Endothelial cell (in vitro differentiated cells): ENCODE measurements at places on chromosomes 5 and 9. TPM values are rescaled to one million over a fixed set of nuclear protein-coding genes. Genes with fewer than 3 reads are reported as not detected.
A peak's percentile ranks its signal among the peaks of the same experiment; 100 is the strongest.

- H3K4me3 ChIP-seq, result no peak overlapping the region
- DNase-seq, result no peak
- no peaks in the 10 kb centered on the region for H3K27me3 ChIP-seq
Measured at GRCh38 chr5:14257995-14258403, 114.9 kb downstream of the TRIO start.

Gene PKN3
- 14.7 TPM for total RNA-seq

- H3K36me3 ChIP-seq, result peaks cover 7% of the 10 kb centered on the region
- no peak overlapping the region for H3K27ac ChIP-seq
- peaks cover 11% of the 10 kb centered on the region for H3K27me3 ChIP-seq
- no peak overlapping the region for H3K4me3 ChIP-seq
Measured at GRCh38 chr9:134730761-134731496, 89.3 kb downstream of the COL5A1 start.

- no peak overlapping the region for H3K27ac ChIP-seq
- no peak overlapping the region for H3K4me3 ChIP-seq
- no peaks in the 10 kb centered on the region for H3K27me3 ChIP-seq
- DNase-seq, result no peak
- H3K4me1 ChIP-seq, result peaks cover 21% of the 10 kb centered on the region
Measured at GRCh38 chr9:106757514-106757913, 105.5 kb upstream of the ZNF462 start.

- no peaks in the 10 kb centered on the region for H3K36me3 ChIP-seq
- H3K4me3 ChIP-seq, result no peak overlapping the region
- no peak overlapping the region for H3K27ac ChIP-seq
- H3K4me1 ChIP-seq, result no peaks in the 10 kb centered on the region
- H3K27me3 ChIP-seq, result peaks cover 2% of the 10 kb centered on the region
- DNase-seq, result peak; percentile 54
Measured at GRCh38 chr5:31232273-31232888, 38.9 kb downstream of the CDH6 start.

DNA sequence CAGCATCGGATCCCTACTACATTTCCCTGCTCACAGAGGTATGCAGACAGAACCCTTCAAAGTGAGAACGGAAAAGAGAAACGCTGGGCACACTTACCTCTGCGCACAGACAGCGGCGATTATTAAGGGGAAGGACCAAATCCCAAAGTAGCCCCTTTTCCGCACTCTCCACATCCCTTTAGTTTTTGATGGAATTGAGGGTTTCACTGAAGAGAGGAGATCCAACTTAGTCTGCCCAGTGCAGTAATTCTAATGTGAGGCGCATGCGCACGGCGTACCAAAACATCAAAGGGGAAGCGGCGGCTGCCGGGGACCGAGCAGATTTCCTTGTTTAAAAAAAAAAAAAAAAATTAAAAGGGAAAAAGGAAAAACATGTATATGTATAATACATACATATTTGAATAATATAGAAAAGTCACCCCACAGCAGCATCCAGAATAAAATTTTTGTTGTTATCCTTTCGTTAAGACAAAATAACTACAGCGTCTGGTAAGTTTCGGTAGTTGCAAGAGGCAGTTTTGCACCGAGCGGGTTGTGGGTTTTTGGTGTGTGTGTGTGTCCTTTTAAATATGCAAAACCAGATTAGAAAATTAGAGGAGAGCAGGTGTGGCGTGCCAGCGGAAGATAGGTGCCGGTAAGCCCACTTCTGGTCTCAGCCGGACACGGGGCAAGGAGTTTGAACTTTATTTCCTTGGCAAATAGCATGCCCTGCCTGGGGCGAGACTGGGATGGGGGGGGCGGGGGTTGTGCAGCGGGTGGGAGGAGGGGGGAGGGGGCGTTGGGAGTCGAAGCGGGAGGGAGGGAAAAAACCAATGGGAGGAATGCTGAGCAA is at the start of gene GABRB2:
Gene GABRB2 (minus strand): TSS at position 256 of the 832 bp plus-strand sequence. CDS start 82 bp downstream, at position 174.
- H3K27me3 ChIP-seq, result peaks cover 18% of the 10 kb centered on the region
- no peak within 1 kb of the TSS for H3K27ac ChIP-seq
- DNase-seq, result peak; percentile 55
- peaks cover 13% of the 10 kb centered on the region for H3K4me1 ChIP-seq
- H3K4me3 ChIP-seq, result peak within 1 kb of the TSS; percentile 91

Gene DNAJA1
- 120 TPM for total RNA-seq

Gene OTP
- not detected for total RNA-seq

- H3K27me3 ChIP-seq, result peaks cover 1% of the 10 kb centered on the region
- H3K4me1 ChIP-seq, result no peaks in the 10 kb centered on the region
- DNase-seq, result no peak
- H3K36me3 ChIP-seq, result no peaks in the 10 kb centered on the region
Measured at GRCh38 chr5:123429993-123430392, 6.8 kb upstream of the CEP120 start.

Gene IGFBPL1
- 9.1 TPM for total RNA-seq

Gene SPOCK1
- total RNA-seq, result 8.7 TPM

Gene MLANA
- total RNA-seq, result not detected

DNA sequence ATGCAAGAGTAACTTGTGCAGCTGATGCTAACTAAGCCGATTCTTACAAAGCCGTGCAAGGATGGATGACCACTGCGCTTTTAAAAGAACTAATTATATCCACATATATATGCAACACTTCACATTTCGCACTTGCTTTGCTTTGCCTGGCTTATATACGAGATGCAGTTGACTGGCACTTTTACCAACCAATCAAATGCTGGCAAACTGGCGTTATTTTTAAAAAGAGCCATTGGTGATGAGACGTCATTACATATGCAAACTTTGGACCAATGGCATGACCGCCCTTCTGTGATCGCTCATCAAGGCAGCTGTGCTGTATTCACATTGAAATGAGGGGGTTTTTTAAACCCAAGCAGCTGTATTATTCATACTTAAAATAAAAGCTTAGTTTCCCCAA is 1147.7 kb upstream of the WWC1 start:
- no peaks in the 10 kb centered on the region for H3K36me3 ChIP-seq
- H3K4me3 ChIP-seq, result no peak overlapping the region
- no peaks in the 10 kb centered on the region for H3K4me1 ChIP-seq
- DNase-seq, result no peak
- no peak overlapping the region for H3K27ac ChIP-seq

- no peak overlapping the region for H3K4me3 ChIP-seq
- peaks cover 4% of the 10 kb centered on the region for H3K4me1 ChIP-seq
- H3K27ac ChIP-seq, result no peak overlapping the region
- H3K36me3 ChIP-seq, result no peaks in the 10 kb centered on the region
- H3K27me3 ChIP-seq, result peaks cover 3% of the 10 kb centered on the region
Measured at GRCh38 chr9:32875242-32875641, 91.9 kb downstream of the TMEM215 start.

- peaks cover 17% of the 10 kb centered on the region for H3K36me3 ChIP-seq
- H3K4me3 ChIP-seq, result no peak overlapping the region
- no peak for DNase-seq
- no peaks in the 10 kb centered on the region for H3K27me3 ChIP-seq
Measured at GRCh38 chr5:150989695-150990094, 30.7 kb upstream of the GPX3 start.

DNA sequence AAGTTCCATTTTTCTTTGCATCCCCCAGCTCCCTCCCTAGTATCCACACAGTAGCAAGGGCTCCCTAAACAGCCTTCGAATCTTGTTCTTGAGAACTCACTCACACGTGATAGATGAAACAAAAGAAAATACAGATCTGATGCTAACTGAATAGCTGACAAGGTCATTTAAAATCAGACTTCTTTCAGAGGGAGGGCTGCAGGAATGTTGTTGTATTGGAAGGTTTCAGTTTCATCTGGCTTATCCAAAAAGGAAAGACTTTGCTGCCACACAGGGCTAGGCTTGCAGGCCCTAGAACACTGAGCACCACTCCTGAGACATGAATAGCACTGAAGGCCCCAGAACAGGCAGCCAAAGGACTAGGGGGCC is 3.2 kb downstream of the CD180 start:
- H3K4me3 ChIP-seq, result no peak overlapping the region
- DNase-seq, result no peak
- no peak overlapping the region for H3K27ac ChIP-seq
- no peaks in the 10 kb centered on the region for H3K4me1 ChIP-seq

DNA sequence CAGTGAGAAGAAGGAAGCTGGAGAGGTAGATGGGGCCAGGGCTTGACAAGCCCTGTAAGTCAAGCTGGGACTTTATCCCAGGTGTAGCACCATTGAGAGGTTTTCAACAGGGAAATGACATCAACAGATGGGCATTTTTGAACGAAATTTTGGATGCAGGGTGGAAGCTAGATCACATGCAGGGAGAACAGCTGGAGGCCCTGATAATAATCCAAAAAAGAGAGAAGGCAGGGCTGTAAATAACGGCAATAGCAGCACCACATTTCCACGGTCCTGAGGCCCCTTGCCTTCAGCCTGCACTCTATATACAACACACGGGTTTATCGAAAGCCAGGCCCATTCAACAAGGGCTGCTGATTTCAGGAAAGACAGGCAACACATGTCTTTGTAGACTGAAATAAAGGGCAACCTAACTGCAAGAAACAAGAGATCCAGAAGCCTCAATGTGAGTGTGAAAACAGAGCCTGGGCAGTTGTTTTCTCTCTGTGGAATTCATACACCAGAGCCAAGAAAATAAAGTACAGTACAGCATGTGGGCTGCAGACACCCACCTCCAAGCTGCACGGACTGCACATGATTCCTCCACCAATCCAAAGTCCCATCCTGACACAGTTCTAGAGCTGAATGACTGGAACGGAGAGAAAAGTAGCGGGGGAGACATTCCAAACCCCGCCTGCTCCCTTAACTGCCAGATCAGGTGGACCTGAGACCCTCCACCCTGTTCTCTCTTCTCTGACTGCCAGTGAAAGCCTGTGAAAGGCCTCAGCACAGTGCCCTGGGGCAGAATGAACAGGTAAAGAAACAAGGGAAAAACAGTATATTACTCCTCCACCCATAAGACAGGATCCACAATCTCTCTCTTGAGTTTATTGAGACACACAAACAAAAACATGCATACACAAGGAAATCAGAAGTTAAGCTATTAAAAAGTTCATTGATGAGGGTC is 36.3 kb downstream of the KLHL3 start:
- peaks cover 62% of the 10 kb centered on the region for H3K4me1 ChIP-seq
- no peak for DNase-seq
- peaks cover 73% of the 10 kb centered on the region for H3K36me3 ChIP-seq
- peaks cover 5% of the 10 kb centered on the region for H3K27me3 ChIP-seq
- H3K4me3 ChIP-seq, result peak overlapping the region; percentile 17
- H3K27ac ChIP-seq, result peak overlapping the region; percentile 76

Gene OMD
- not detected for total RNA-seq

GRCh38 chr5:122906768-122907167 is 61.4 kb downstream of the SNX24 start:
- H3K4me1 ChIP-seq, result peaks cover 3% of the 10 kb centered on the region
- peaks cover 6% of the 10 kb centered on the region for H3K27me3 ChIP-seq
- no peak overlapping the region for H3K27ac ChIP-seq
- no peak for DNase-seq
- H3K36me3 ChIP-seq, result no peaks in the 10 kb centered on the region

DNA sequence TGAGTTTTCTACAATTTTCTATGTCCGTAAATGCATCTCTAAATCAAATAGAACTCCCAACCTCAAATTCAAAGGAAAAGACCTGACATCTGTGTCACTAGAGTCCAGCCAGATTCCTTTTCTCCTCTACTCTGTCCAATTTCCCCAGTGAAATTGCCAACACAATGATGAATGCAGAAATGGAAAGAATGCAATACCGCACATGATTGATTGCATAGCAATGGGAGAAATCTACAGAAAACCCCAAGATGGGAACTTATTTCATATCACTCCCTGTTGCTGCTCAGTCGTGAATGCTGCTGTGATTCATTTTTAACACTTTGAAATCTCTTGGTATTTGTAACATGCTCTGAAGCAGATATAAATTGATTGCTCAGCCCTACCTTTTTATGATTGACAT is 355.1 kb upstream of the TUSC1 start:
- no peaks in the 10 kb centered on the region for H3K4me1 ChIP-seq
- H3K27ac ChIP-seq, result no peak overlapping the region

GRCh38 chr5:125440905-125441304 is 694.5 kb upstream of the ZNF608 start:
- peaks cover 1% of the 10 kb centered on the region for H3K27me3 ChIP-seq
- H3K4me1 ChIP-seq, result no peaks in the 10 kb centered on the region
- DNase-seq, result no peak
- no peak overlapping the region for H3K27ac ChIP-seq
- H3K4me3 ChIP-seq, result no peak overlapping the region
- no peaks in the 10 kb centered on the region for H3K36me3 ChIP-seq

Gene PIP5K1B
- total RNA-seq, result 1.8 TPM

Gene SPATA24
- 7.6 TPM for total RNA-seq

DNA sequence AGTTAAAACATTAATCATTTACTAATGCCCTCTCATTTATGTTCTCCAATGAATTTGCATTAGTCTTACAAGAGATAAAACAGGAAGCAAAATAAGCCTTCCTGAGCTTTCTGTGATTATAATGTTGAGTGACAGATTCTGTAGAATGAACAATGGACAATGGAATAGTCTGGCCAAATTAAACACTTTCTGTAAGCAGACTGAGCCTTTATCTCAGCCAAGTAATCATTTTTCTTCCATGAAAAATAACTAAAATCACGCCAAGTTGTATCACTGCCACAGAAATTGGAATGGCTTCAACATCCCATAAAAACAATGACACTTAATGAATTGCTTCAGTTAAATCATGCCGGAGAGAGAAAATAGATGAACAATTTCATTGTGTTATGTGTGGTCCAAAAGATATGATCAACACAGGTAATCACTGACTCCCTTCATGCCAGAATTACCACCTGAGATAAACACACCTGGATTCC is 63.0 kb downstream of the TSSK1B start:
- H3K4me1 ChIP-seq, result peaks cover 5% of the 10 kb centered on the region
- no peaks in the 10 kb centered on the region for H3K36me3 ChIP-seq
- DNase-seq, result no peak
- H3K27me3 ChIP-seq, result no peaks in the 10 kb centered on the region

Gene CTNND2
- total RNA-seq, result 3.6 TPM

- H3K4me3 ChIP-seq, result no peak overlapping the region
- H3K27me3 ChIP-seq, result peaks cover 2% of the 10 kb centered on the region
- H3K27ac ChIP-seq, result no peak overlapping the region
- H3K4me1 ChIP-seq, result peaks cover 6% of the 10 kb centered on the region
- DNase-seq, result no peak
- H3K36me3 ChIP-seq, result no peaks in the 10 kb centered on the region
Measured at GRCh38 chr5:136840601-136841000, 475.3 kb upstream of the TRPC7 start.

DNA sequence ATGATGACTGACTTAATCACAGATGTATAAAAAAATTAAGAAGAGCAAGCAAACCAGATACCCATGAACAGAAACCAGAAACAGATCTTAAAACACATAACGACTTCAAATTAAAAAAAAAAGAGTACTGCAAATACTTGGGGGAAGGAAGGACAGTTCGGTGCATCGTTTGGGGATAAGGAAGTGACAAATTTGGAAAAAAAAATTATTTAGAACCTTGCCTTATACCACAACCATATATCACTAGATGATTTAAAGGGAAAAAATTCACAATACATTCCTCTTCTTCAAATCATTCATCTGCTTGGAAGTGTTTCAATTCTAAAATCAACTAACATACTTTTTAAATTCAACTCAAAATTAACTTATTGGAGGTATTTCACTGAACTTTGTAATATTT is 1038.6 kb upstream of the DMAC1 start:
- no peaks in the 10 kb centered on the region for H3K4me1 ChIP-seq
- no peak overlapping the region for H3K4me3 ChIP-seq
- no peak for DNase-seq
- no peak overlapping the region for H3K27ac ChIP-seq
- no peaks in the 10 kb centered on the region for H3K36me3 ChIP-seq
